ENCODE measurements at places on chromosomes 13 and 19.

DNA sequence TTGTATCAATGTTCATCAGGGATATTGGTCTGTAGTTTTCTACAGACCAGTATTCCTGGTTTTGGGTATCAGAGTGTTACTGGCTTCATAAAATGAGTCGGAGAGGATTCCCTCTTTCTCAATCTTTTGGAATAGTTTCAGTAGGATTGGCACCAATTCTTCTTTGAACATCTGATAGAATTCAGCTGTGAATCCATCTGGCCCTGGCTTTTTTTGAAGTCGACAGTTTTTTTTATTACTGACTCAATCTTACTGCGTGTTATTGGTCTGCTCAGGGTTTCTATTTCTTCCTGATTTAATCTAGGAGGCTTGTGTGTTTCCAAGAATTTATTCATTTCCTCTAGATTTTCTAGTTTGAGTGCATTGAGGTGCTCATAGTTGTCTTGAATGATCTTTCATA, 11.4 kb downstream of the TEX26 start:
- DNase-seq: no peak

- DNase-seq: no peak
Observed at GRCh38 chr13:40109351-40109844, 453.9 kb downstream of the COG6 start.

DNA sequence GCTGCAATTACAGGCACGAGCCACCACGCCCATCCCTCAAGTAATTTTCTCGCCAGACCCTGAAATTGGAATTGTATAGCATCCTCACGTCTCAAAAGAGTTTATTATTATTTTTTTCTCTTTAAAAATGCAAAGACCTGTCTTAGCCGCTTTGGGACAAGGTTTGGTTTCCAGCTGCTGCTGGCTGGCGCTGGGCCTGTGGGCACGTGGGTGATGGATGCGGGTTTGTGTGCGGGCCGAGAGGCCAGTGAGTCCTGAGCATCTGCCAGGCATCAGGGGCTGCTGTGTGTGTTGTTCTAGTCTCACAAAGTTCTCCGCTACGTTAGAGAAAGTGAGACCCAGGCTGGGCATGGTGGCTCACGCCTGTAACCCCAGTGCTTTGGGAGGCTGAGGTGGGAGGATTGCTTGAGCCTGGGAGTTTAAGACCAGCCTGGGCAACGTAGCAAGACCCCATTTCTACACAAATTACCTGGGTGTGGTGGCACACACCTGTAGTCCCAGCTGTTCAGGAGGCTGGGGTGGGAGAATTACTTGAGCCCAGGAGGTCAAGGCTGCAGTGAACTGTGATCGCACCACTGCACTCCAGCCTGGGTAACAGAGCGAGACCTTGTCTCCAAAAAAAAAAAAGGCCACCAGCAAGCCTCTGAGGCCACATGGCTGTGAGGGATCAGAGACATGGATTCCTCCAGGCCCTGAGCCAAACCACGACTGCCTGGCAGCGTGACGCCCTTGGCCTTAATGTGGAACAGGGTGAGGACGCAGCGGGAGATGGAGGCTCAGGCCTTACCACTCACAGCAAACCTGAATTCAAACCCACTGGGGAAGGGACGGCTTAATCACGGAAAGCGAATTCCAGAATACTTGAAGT, 4.7 kb upstream of the TMPRSS9 start:
- no peak for DNase-seq

DNA sequence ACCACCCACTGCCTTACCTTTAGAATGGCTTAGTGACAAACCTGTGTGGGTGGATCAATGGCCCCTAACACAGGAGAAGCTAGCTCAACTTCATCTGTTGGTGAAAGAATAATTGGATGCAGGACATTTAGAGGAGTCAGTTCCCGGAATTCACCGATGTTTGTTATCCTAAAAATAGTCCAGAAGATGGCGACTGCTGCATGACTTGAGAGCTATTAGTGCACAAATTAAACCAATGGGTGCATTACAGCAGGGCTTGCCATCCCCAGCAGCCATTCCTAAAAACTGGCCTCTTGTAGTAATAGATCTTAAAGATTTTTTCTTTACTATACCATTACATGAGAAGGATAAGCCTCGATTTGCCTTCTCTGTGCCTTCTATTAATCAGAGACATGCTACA, 46.8 kb upstream of the ZNF726 start:
- DNase-seq: no peak

DNA sequence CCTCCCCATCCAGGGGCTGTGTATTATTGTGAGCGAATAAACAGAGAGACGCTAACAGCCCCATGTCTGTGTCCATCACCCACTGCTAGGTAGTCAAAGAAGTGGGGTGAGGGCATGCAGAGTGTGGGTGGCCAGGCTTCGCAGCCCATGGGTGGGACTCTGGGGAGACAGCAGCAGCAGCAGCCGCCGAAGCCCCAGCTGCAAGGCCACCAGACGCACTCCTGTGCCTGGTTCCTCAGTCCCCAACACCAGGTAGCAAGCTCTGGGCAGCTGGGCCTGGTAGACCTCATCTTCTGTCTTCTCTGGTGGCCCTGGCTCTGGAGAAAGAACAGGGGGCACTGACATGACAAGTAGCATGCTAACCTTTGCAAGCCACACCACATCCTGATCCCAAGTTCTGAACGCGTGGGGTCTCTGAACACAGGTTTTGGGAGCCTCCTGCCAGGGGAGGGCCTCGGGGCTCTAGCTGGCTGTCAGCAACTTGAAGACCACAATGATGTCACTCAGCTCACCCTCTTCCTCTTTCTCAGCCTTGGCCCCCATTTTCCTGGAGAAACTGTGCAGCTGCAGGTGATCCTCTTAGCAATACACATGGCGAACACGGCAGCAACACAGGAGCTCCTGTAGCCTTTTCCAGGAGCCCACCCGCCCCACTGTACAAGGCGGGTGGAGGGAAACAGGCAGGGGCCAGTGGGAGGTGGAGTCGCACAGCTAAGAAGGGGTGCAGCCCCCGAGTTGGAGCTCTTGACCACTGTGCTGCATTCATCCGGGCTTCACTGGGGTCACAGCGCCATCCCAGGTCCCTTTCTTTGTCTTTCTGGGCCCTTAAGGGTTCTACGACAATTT, 5.8 kb downstream of the FUZ start:
- DNase-seq: no peak

- no peak for DNase-seq
Observed at GRCh38 chr13:94267581-94268366, 211.7 kb downstream of the DCT start.

DNA sequence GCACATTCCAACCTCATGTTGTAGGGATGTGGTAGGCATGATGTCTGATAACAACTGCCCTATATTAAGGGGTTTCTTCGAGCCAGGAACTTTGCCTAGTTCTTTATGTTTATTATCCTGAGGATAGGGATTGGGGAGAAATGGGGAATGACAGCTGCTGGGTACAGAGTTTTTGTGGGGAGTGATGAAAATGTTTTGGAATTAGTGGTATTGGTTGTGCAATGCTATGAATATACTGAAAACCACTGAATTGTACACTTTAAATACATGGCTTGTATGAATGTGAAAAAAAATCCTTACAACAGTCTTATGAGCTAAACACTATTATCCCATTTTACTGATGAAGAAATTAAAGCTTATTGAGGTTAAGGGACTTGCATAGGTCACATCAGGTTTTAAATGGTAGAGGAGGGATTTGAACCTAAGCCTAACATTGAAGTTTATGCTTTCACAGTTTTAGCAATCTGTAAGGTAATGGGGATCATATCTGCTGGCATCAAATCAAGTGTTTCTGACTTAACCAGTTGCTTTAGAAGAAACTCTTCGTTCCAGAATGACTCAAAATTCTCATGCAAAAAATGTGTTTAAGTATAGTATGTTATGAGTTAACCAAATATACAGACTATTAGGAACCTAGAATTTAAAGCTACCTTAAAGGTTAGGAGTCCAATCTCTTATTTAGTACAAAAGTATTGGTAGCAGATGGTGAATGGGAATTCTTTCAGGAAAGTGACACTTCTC, 61.4 kb downstream of the ERCC5 start:
- DNase-seq: no peak

DNA sequence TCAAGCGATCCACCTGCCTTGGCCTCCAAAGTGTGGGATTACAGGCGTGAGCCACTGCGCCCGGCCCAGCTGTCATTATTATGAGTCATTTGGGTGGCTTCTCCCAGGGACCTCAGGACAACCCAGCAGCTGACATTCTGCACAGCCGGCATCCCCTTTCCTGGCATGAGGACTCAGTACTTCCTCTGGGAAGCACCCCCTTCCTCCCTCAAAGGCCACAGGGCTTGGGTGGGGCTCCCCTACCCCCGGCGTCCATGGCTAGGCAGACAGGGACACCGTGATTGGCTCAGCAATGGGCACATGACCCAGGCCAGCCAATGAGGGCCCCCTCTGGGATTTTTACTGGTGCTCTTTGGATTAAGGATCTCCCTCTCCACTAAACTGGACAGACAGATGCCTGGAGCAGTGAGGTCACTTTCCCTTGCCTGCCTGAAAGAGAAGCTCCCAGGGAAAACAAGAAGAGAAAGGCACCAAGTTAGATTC, 6.0 kb downstream of the KANK2 start:
- DNase-seq: no peak
